ENCODE measurements at places on chromosomes 2 and 18. TPM values are rescaled to one million over a fixed set of nuclear protein-coding genes. Genes with fewer than 3 reads are reported as not detected.

DNA sequence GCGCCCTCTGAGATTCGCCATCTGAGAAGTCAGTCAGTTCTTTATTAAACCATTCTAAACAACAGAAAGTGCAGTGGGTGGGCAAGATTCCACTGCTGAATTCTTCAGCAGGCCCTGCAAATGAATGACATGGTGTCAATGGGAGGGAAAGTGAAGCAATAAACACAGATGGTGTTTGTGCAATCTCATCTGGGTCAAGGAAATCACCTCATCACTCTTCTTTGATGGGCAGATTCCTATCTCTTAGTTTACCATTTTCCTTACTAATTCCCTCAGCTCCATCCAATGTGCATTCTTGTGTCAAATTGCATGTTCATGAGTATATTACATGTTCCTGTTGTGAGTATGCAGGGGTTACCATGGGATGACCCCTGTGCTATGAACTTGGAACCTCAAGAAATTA is 100.7 kb upstream of the CYP1B1 start:
- DNase-seq, result no peak

- DNase-seq, result no peak
Measured at GRCh38 chr2:46337208-46337994, 40.2 kb downstream of the EPAS1 start.

DNA sequence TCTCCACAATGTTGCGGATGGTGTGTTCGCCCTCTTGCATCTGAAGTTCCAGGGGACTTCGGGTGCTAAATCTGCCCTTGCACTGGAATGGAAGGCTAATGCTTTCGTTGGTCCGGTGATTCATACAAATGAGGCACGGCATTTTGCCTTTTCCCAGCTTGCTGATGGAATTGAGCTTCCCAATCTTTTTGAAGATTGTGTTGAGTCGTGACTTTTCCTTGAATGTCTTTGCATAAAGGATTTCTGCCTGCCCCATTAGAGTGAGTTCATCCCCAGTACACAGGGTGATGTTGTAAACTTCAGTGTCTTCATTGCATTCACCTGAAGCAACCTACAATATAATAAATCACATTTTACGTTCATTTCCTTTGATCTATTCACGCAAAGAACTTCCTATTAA is 98.0 kb downstream of the MEP1B start:
- DNase-seq, result no peak

GRCh38 chr18:58758606-58759005 is 87.3 kb downstream of the MALT1 start:
- DNase-seq, result peak; percentile 69

DNA sequence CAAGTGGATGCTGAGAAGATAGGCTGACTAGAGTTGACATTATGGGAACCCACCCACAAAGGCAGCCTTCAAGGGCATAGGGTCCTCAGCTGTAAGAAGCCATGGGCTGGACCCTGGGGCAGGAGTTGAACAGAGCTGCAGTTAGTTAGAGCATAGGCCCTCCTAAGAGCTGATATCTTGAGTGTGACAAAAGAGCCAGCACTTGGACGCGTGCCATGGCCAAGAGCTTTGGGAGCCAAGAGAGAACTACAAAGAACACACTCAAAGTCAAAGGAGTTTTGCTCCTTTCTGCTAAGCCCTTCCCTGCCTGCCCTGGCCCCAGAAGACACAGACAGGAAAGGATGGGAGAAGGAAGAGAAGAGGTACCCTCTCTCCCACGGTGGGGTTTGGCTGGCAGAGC is 29.9 kb upstream of the AGAP1 start:
- no peak for DNase-seq

GRCh38 chr2:175892046-175892445 is 110.0 kb downstream of the LNPK start:
- no peak for DNase-seq

CYRIA gene
- total RNA-seq, result 12.5 TPM

- DNase-seq, result no peak
Measured at GRCh38 chr18:77323640-77324299, 74.1 kb downstream of the GALR1 start.

DNER gene
- 11.3 TPM for total RNA-seq

SERPINB12 gene
- 20.1 TPM for total RNA-seq

SIX3 gene
- total RNA-seq, result not detected

- DNase-seq, result no peak
Measured at GRCh38 chr2:157506586-157506985, 62.7 kb upstream of the CYTIP start.

MEP1B gene
- total RNA-seq, result not detected

EXOC6B gene
- 41.5 TPM for total RNA-seq

POMC gene
- total RNA-seq, result 2.5 TPM

GRCh38 chr2:223797037-223797436 is 40.3 kb downstream of the AP1S3 start:
- DNase-seq, result no peak

DNA sequence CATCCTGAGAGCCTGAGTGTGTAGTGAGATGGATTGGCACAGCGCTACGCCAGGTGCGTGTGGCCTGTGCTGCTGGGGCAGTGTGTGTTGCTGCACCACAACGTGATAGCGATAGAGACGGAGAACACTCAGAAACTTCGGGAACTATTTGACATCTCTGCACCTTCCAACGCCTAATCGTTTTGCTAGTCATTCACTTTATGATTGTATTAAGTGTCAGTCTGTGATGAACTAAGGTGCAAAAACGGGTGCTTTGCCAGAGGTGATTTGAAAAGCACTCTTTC is 26.0 kb upstream of the IGFBP2 start:
- DNase-seq, result no peak

- no peak for DNase-seq
Measured at GRCh38 chr2:148817210-148817708, 57.8 kb upstream of the KIF5C start.

- DNase-seq, result no peak
Measured at GRCh38 chr18:12401881-12402280, 5.8 kb upstream of the PRELID3A start.

RAMP1 gene
- total RNA-seq, result 120 TPM

MYOM1 gene
- total RNA-seq, result 1.2 TPM

- no peak for DNase-seq
Measured at GRCh38 chr2:208006833-208007232, 18.5 kb downstream of the PLEKHM3 start.

- no peak for DNase-seq
Measured at GRCh38 chr2:106551417-106552130, 64.4 kb downstream of the CD8B2 start.

- DNase-seq, result no peak
Measured at GRCh38 chr2:134276381-134277172, 22.7 kb downstream of the MGAT5 start.

GRCh38 chr2:160628811-160629210 is 135.2 kb upstream of the RBMS1 start:
- DNase-seq, result no peak

- no peak for DNase-seq
Measured at GRCh38 chr2:237156031-237156856, 70.6 kb downstream of the COPS8 start.

- DNase-seq, result no peak
Measured at GRCh38 chr2:238256594-238257104, 16.8 kb upstream of the HES6 start.

ZNF2 gene
- total RNA-seq, result 4.2 TPM

MROH2A gene
- total RNA-seq, result not detected

- no peak for DNase-seq
Measured at GRCh38 chr18:59915606-59916005, 15.8 kb downstream of the PMAIP1 start.

AMER3 gene
- not detected for total RNA-seq

B4GALT6 gene
- 2.5 TPM for total RNA-seq

ANKRD30BL gene
- 1.2 TPM for total RNA-seq

GRCh38 chr18:8351161-8351560 is 258.1 kb upstream of the RAB12 start:
- peak; percentile 60 for DNase-seq

DNA sequence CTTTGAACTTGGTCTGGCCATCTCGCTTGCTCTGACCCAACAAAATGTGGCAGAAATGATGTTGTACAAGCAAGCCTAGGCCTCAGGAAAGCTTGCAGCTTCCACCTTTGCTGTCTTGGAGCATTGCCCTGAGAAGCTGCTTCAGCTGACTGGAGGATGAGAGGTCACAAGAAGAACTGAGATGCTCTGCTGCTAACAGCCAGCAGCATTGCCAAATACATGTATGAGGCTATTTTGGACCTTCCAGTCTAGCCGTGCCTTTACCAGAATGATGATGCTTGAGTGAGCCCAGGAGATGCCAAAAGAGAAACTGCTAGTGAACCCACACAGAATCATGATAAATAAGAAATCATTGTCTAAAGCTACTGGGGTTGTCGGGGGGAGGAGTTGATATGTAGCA is 13.2 kb upstream of the ITGAV start:
- no peak for DNase-seq

GRCh38 chr2:235358981-235359471 is 134.8 kb upstream of the AGAP1 start:
- DNase-seq, result no peak

Data from vagina (tissue), 2 donors.